ENCODE measurements at places on chromosomes 2 and 18.

GRCh38 chr2:101253703-101254450, 1.2 kb downstream of the CNOT11 start:
- no peak for DNase-seq

- DNase-seq, result no peak
Measured at GRCh38 chr2:101264360-101264939, 11.8 kb downstream of the CNOT11 start.

- no peak for DNase-seq
Measured at GRCh38 chr2:28359222-28360057, 33.2 kb upstream of the FOSL2 start.

- DNase-seq, result no peak
Measured at GRCh38 chr2:233011268-233011650, 1.8 kb downstream of the NGEF start.

GRCh38 chr18:6628187-6628586, 101.3 kb upstream of the ARHGAP28 start:
- DNase-seq, result no peak

- no peak for DNase-seq
Measured at GRCh38 chr2:71563872-71564271, 110.5 kb downstream of the DYSF start.

DNA sequence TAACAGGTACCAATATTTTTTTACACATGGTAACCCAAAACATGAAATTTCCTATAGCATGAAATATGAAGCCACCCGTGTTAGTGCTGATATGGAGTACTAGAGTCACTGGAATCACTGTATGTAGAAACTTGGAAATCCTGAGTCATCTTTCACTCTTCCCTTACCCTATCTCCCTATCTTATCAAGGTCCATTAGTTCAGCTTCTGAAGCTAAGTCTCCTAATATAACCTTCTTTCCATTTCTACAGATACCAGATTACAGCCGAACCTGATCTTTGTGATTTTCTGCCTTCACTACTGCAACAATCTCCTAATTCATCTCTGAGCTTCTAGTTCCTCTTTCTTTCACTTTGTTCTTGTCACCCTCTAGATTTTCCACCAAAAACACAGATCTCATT, 59.0 kb downstream of the SEPTIN10 start:
- no peak for DNase-seq

- no peak for DNase-seq
Measured at GRCh38 chr2:68912732-68913131, 40.0 kb downstream of the GKN2 start.

GRCh38 chr2:173290518-173290917, 64.2 kb upstream of the CDCA7 start:
- no peak for DNase-seq

- DNase-seq, result no peak
Measured at GRCh38 chr2:210286123-210286680, 28.8 kb downstream of the MYL1 start.

GRCh38 chr2:26874514-26874913, 26.6 kb downstream of the DPYSL5 start:
- DNase-seq, result no peak

DNA sequence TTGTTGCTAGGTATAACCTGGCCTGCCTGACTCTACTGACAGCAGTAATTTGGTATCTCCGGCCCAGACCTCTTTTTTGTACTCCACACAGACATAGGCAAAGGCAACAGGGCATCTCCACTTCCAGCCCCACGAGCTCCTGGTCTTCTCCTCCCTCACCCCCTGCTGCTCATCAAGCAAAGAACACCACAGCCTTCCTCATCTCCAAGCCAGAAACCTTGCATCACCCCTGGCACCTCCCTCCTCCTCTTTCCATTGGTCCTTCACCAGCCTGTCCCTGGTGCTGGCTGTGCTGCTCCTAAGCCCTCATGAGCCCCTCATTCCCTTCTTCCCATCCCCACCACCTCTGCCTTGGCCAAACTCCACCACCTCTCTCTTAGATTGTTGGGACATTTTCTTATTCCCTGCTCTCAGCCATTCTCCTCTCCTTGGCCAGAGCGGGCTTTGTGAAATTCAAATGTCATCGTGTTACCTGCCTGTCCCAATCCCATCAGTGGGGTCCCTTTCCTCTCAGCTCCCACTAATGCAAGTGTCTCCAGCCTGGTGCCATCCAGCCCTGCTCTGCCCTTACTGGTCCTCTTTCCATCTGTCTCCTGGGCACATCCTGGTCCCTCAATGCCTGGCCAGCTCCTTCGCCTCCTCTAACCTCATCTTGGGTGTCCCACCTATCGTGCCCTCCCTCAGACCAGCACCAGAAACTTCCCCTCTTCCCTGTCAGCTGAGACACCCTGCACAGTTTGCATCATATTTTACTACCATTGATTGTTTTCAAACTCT, 77.4 kb downstream of the INHBB start:
- DNase-seq, result no peak

DNA sequence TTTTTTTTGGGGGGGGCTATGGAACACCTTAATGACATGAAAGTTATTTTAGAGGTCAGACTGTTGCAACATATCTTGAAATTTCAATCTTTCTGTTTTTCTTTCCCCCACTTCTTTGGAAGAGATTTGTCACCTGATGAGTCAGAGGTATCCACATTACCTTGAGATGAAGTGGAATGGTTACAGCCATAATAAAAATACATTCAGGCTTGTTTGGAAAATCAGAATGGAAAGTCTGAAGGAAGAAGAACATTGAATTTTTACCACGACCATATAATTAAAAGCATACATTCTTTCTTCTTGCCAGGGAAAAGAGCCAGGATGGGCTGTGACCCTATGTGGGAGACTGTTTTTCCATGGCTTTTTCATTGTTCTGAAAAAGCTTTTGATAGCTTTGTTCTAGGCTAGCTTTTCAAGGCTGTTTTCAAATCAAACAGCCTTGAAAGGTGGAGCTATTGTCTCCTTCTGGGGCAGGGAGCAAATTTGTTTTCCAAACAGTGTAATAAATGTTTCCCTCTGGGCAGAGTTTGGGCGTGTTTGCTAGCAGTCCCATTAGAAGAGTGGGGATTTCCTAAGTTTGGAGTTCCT, 2.3 kb upstream of the GTF3C3 start:
- no peak for DNase-seq

DNA sequence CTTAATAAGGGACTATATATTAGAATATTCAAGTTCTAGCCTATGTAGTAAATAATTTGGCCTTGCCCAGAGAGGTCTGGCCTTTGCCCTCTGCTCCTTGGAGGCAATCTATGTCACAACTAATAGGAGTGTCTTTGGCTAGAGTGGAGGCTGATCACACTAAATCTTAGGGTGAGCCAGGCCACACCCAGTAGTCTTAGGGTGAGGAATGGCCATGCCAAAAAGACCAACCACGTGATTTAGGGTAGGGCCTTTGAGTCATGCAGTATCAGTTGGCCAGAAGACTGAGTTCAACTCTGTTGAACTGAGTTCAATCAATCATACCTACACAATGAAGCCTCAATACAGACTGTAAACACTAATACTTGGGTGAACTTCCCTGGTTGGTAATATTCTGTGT, 26.0 kb upstream of the FLACC1 start:
- DNase-seq, result no peak

- DNase-seq, result no peak
Measured at GRCh38 chr2:76678383-76679024, 843.7 kb downstream of the LRRTM4 start.

GRCh38 chr18:3466045-3466444, 16.1 kb downstream of the TGIF1 start:
- DNase-seq, result no peak

GRCh38 chr2:105144152-105144940, 97.2 kb upstream of the GPR45 start:
- DNase-seq, result no peak

GRCh38 chr2:196459539-196459938, 180.0 kb upstream of the CCDC150 start:
- no peak for DNase-seq

All from NCI-H1048 (cell line).